Fibroblast of upper back skin (primary cell): ENCODE measurements at places on chromosomes 1 and 21.
A peak's percentile ranks its signal among the peaks of the same experiment; 100 is the strongest.

- peak; percentile 32 for DNase-seq
Observed at GRCh38 chr1:11753555-11754208, 8.3 kb upstream of the C1orf167 start.

DNA sequence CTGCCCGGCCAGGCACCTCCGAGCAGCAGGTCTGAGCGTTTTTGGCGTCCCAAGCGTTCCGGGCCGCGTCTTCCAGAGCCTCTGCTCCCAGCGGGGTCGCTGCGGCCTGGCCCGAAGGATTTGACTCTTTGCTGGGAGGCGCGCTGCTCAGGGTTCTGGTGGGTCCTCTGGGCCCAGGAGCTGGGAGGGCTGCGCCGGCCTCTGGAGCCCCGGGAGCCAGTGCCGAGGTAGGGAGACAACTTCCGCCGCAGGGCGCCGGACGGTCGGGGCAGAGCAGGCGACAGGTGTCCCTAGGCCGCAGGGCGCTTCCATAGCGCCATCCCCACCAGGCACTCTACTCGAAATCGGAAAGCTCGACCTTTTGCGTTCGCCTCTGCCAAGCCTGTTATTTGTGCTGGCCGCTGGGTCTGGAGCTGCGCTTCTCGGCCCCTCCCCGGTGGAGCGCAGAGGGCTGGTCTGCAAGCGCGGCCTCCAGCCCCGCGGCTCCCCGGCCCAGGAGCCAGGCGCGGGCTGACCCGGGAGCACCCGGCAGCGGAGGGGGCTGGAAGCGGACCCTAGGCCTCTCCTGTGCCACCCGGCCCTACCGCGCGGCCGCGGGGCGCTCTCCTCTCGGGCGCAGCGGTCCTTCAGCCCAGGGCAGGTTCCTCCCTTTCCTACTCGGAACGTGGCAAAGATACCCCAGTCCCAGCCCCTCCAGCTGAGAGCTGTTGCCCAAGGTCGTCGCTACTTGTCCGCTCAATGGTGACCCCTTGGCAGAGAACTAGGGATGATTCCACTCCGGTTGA lies 2.2 kb downstream of the SIM2 start:
- DNase-seq, result no peak

GRCh38 chr1:155273343-155274245 lies at the start of gene CLK2:
Gene CLK2, minus strand, starts transcription at chr1:155273504. Its CDS starts 2,527 bp downstream, at chr1:155270977.
- peak; percentile 95 for DNase-seq

- no peak for DNase-seq
Observed at GRCh38 chr1:227749225-227749624, 14.0 kb downstream of the SNAP47 start.

DNA sequence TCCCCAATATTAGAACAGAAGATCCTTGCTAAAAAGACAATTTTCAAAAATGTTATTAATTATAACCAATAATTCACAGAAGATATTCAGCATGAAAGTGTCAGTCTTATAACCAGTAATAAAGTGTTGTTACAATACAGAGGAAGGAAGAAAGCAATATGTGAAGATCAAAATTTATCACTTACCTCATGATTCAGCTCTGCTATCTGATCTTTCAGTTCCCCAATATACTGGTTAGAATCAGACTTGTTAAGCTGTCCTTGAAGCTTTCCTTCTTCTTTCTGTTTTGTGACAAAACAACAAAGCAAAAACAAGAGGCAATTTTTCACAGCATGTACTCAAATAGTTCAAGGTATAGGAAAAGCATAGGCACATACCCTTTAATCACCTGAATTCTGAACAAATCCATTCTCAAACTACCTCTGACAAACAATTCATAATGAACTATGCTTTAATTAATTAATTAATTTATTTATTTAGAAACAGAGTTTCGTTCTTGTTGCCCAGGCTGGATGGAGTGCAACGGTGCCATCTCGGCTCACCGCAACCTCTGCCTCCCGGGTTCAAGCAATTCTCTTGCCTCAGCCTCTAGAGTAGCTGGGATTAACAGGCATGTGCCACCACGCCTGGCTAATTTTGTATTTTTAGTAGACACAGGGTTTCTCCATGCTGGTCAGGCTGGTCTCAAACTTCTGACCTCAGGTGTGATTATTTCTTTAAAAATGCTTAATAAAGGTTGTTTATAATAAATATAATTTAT lies 76.9 kb upstream of the GFI1 start:
- no peak for DNase-seq

GRCh38 chr1:10267921-10268320 lies 57.6 kb downstream of the KIF1B start:
- no peak for DNase-seq

- peak; percentile 29 for DNase-seq
Observed at GRCh38 chr1:98898940-98899339, 105.7 kb downstream of the PLPPR5 start.

DNA sequence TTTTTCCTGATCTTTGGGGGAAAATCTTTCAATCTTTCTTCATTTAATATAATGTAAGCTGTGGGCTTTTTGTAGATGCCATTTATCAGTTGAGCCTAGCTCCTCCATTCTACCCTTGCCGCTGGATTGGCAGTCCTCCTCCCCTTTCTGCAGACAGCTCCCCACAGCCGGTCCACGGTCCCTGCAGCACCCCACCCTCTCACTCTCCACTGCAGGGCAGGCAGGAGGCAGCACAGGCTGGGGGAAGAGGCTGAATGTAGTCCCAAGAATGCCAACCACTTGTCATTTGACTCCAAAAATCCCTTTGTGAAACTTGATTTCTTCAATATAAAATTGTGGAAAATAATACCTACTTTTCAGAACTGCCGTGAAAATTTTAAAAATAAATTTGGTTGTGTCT lies 96.7 kb downstream of the SYT2 start:
- no peak for DNase-seq

- DNase-seq, result no peak
Observed at GRCh38 chr21:26588446-26588845, 15.4 kb upstream of the CYYR1 start.

GRCh38 chr21:34983680-34984086 lies 65.4 kb downstream of the RUNX1 start:
- peak; percentile 84 for DNase-seq

- DNase-seq, result no peak
Observed at GRCh38 chr1:5504364-5504740, 487.9 kb downstream of the NPHP4 start.

- no peak for DNase-seq
Observed at GRCh38 chr1:169853341-169853740, 40.4 kb downstream of the SCYL3 start.

DNA sequence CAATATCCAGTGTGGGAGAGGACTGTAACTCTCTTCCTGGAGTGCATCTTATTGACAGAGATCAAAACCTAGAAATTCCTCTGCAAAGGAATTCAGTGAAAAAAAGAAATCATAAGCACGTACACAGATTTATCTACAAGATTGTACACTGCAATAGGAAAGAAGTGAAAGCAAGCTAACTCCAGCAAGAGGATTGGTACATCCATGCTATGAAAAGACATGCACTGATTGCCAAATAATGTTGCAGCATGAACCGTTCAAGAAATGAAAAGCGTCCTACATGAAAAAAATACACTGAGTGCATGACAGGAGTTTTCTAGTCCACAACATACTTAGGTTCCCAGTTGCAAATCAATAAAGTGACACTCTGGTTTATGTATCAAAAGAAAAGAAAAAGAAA lies 1.9 kb upstream of the MGST3 start:
- no peak for DNase-seq

DNA sequence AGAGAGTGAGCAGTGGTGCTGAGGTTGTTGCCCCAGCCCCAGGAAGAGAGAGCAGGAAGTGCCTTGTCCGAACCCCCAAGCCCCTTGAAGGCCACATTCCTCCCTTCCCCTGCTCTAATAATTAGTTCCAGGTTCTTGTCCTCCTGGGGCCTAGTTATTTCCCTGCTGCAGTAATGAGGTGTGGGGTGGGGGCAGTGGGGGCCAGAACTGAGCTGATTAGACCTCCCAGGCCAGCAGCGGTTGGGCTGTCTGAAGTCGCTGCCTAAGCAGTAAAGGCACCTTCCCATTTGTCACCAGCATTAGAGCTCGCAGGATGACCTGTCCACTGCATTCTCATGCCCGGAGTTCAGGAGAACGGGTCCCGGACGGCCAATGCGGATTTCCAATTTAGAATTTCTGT lies 186.5 kb upstream of the CSF3R start:
- no peak for DNase-seq

DNA sequence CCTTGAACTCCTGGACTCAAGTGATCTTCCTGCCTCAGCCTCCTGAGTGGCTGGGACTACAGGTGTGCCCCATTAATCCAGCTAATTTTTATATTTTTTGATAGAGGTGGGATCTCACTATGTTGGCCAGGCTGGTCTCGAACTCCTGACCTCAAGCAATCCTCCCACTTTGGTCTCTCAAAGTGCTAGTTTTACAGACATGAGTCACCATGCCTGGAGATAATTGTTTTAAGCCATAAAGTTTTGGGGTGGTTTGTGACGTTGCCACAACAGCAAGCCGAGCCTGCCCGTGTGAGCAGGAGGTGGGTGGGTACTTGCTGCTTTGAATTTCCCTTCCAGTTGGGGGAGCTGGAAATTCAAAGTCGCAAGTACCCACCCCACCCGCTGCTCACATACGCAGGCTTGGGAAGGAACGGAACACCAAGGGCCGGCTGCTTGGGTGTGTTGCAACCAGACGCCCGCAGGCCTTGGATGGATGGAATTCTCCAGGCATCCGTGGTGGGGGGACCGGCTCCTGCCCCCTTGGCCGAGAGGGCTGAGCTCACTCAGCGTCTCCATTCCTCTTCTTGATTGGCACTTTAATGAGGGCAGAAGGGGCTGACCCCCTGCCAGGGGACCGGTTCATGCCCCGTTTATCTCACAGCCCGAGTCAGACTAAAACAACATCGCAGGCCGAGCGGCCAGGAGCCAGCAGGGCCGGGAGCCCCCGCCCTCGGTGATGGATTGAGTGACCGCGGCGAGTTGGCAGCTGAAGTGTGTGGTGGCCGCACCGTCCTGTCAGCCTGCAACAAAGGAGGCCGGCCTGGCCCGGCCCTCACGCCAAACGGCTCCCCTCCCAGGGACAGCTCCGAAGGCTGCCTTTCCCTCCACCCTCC lies 78.1 kb downstream of the DHRS3 start:
- peak; percentile 87 for DNase-seq

GRCh38 chr1:43005460-43006361 lies 47.0 kb upstream of the SLC2A1 start:
- DNase-seq, result no peak

- peak; percentile 7 for DNase-seq
Observed at GRCh38 chr1:101235216-101235695, 1.6 kb upstream of the S1PR1 start.

- peak; percentile 70 for DNase-seq
Observed at GRCh38 chr1:170674239-170674638, 10.3 kb downstream of the PRRX1 start.

GRCh38 chr1:246265481-246265880 lies 241.6 kb downstream of the SMYD3 start:
- no peak for DNase-seq

DNA sequence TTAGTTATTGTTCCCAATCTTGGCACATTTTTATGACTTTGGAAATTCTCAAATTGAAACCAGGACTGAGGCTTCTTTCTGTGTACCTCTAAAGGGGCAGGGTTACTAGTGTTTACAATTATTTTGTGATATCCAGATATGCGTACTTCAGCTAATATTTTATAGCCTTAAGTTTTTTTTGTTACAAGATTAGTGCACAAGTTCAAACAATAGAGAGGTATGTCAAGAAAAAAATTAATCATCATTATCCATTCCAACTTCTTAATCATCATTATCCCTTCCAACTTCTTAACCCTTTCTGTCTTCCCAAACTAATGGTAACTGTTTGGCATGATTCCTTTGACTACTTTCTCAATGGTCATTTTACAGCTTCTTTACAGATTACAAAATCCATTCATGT lies 272.9 kb upstream of the C1orf105 start:
- DNase-seq, result no peak

DNA sequence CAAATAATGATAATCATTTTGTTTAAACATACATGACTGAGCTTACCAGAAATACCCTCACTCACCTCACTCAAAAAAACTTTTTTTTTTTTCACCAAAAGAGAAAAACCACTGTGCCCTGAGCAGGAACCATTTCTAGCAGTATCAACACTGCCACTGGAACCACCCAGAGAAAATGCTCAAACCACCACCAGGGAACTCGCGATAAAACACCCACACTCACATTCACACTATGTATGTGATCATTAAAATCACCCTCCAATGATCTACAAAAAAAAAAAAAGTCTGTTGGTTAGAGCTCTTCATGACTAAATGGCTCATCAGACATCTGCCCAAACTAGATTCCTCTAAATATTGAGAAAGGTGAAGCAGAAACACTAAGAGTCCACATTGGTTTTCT lies 11.5 kb downstream of the TIAM1 start:
- DNase-seq, result no peak

GRCh38 chr1:206911064-206911663 lies 10.6 kb downstream of the FCMR start:
- peak; percentile 71 for DNase-seq

DNA sequence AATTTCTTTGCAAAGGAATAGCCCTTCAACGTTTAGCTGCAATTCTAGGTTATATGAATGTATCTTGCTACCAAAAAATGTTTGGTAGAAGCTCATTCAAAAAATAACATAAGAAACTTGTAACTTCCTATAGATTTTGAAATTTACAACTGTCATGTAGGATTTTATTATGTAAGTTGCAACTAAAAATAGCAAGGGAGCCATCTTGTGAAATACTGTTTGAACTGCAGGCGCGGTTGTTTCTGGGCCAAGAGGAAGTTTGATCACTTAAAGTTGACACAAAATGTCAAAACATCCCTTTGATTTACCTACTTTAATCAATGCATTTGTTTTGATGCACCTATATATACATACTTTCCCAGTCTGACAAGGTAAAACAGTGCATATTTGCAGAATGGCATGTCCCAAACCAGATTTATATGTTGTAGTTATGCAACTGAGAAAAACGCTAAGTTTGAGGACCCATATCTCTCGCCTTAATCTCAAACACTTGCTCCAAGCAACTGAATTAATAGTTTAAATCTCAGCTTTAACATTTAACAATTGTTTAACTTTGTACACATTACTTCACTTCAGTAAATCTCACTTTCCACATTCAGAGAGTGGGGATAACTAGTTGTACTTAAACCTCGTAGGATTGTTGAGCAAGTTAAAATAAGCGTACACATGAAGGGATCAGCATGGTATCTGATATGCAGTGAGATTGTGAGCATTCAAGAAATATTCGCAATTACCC lies 63.9 kb downstream of the KCNK2 start:
- DNase-seq, result peak; percentile 53

- DNase-seq, result no peak
Observed at GRCh38 chr1:96554364-96554763, 167.2 kb upstream of the PTBP2 start.

DNA sequence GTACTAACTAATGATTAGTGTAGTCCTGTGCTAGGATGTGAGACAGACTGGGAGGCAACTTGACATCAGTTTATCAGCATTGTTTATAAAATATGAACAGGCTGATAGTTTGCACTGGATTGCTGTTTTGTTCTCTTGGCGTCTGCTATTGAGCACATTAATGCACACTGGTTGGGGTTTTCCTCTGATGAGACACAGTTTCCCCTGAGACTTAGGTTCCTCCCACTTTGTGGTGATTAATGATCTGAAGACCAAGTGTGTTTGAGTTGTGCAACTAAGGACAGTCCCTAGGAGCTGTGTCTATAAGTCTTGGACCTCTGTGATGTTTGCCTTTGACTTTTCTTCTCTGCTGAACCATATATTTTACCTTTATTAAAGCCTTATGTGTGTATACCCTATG lies 1015.4 kb downstream of the AMY1C start:
- DNase-seq, result peak; percentile 22

GRCh38 chr1:179384027-179384426 lies 18.3 kb downstream of the AXDND1 start:
- no peak for DNase-seq
